ENCODE measurements at places on chromosomes 11 and 22.
A peak's percentile ranks its signal among the peaks of the same experiment; 100 is the strongest.

GRCh38 chr11:44813401-44813800 is 86.6 kb downstream of the TSPAN18 start:
- no peak for DNase-seq

- DNase-seq, result no peak
These were observed 1.8 kb upstream of the SNX19 start for GRCh38 chr11:130918081-130918480.

DNA sequence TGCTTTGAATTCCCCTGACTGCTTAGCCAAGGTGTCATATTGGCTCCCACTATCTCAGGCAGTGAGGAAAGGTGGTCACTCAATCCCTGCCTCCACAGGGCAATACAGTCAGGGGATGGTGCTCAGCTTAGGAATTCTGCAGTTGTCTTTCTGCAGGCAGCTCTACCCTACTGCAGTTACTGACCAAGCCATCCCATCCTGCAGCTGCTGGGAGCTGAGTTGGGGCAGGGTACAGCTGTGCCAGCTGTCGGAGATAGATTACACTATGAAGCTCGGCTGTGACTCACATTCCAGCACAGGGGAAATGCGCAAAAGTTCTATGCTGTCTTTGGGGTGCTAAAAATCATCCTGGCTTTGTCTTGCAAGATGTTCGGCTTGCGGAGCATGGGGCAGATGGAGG is 4.4 kb upstream of the DAGLA start:
- no peak for DNase-seq

GRCh38 chr11:58391879-58392278 is 14.8 kb downstream of the OR5B3 start:
- no peak for DNase-seq

DNA sequence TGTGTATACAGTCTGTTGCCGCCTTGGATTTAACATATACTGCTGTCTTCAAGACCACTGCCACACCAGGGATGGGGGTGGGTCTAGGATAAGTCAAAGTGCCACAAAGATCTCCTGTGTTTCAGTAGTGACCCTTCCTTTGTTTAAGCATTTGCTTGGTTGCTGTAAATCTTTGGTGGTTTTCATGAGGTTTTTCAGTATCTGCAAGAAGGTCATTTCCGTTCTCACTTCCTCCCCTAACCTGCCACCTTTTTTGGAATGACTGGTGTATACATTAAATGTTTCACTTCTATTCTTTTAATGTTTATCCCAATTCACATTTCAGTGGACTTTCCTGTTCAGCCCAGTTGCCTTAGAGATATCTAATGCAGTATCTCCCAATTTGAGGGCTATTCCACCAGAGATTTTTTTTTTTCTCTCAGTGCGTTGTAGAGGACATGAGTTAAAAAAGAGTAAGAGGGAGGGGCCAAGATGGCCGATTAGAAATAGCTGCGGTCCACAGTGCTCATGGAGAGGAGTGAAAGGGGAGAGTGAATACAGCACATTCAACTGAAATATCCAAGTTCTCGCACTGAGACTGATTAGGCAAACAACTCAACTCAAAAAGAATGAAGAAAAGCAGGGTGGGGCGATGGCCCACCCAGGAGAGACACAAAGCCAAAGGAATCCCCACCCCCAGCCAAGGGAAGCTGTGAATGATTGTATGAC is 43.2 kb downstream of the USP47 start:
- no peak for DNase-seq

- peak; percentile 27 for DNase-seq
These were observed 369 bp downstream of the DHCR7 start for GRCh38 chr11:71447791-71448256.

- DNase-seq, result peak; percentile 41
These were observed 43.6 kb upstream of the POU2AF1 start for GRCh38 chr11:111422494-111423249.

GRCh38 chr11:101487775-101488174 is 96.0 kb downstream of the TRPC6 start:
- DNase-seq, result no peak

DNA sequence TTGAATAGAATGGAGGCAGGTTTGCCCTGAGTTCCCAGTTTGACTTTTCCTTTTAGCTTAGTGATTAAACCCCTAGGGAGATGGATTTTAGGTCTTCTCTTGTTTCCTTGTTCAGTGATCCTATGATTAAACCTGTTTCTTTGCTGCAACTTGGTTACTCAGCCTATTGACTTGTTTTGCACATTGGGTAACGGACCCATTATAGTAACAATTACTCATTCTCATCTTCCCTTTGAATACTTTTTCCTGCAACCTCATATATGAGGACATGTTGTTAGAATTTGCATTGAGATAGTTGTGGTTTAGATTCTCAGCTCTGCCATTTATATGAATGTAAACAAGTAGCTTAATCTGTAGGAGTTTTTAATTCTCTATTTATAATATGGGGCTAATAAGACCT is 489.2 kb upstream of the CNTN5 start:
- DNase-seq, result no peak

DNA sequence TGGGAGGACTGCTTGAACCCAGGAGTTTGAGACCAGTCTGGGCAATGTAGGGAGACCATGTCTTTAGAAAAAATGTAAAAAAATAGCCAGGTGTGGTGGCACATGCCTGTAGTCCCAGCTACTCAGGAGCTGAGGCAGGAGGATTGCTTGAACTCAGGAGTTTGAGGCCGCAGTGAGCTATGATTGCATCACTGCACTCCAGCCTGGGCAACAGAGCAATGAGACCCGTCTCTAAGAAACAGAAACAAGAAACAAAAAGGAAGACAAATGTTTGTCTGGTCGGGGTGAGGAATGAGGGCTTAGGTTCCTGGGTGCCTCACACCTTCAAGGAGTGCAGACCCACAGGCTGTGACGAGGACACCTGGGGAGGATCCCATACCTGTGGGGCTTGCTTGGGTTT is 191.9 kb downstream of the CEP164 start:
- no peak for DNase-seq

DNA sequence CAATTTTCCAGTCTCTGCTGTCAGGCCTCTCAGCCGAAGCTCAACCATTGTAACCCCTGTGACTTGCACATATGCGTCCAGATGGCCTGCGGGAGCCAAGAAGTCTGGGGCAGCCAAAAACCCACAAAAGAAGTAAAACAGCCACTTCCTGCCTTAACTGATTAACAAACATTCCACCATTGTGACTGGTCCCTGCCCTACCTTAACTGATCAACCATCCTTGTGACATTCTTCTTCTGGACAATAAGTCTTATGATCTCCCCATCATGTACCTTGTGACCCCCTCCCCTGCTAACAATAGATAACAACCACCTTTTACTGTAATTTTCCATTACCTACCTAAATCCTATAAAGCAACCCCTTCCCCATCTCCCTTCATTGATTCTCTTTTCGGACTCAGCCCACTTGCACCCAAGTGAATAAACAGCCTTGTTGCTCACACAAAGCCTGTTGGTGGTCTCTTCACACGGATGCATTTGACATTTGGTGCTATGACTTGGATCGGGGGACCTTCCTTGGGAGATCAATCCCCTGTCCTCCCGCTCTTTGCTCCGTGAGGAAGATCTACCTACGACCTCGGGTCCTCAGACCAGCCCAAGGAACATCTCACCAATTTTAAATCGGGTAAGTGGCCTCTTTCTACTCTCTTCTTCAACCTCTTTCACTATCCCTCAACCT is 1.3 kb upstream of the NDUFC2 start:
- no peak for DNase-seq

DNA sequence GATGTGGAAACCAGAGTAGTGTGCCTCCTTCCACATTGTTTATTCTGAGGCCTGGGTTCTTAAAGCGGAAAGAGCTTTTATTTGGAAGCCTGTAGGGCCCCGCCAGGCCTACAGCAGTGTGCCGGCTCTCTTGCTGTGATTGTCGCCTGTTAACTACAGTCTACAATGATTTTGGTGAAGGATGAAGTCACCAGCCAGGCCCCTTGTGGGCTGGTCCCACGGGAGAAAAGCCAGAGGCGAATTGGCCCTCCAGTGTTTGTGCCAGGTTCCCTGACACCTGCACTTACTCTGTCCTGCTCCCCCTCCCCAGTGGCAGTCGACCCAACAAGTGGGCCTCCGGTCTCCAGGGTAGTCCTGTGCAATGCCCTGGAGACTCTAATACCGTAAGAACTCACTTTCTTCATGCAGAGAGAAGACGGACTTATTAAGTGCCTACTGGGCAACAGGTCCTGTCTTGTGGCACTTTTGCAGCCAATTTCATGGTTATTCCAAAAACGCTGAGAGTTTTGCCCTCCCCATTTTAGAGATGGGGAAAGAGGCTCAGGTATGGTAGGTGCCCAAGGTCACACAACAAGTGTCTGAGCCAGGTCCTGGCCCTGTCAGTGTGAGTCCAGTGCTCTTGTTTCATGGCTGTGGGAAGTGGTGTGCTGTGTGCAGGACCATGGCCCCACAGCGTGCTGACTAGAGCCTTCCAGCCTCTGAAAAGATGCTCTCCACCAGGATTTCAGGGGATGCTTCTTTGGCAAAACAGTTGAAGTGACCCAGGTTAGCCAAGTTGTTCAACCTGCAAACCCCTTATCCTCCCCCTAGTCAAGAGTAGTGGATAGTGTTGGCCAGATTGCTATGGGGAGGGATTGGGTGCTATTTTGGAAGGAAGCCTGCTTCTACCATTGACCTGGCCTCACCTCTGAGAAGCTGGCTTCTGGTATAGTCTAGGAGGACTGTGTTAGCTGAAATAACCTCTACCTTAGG is 1.4 kb downstream of the MICAL2 start:
- no peak for DNase-seq

- no peak for DNase-seq
These were observed 1.4 kb downstream of the DTX4 start for GRCh38 chr11:59173080-59173963.

DNA sequence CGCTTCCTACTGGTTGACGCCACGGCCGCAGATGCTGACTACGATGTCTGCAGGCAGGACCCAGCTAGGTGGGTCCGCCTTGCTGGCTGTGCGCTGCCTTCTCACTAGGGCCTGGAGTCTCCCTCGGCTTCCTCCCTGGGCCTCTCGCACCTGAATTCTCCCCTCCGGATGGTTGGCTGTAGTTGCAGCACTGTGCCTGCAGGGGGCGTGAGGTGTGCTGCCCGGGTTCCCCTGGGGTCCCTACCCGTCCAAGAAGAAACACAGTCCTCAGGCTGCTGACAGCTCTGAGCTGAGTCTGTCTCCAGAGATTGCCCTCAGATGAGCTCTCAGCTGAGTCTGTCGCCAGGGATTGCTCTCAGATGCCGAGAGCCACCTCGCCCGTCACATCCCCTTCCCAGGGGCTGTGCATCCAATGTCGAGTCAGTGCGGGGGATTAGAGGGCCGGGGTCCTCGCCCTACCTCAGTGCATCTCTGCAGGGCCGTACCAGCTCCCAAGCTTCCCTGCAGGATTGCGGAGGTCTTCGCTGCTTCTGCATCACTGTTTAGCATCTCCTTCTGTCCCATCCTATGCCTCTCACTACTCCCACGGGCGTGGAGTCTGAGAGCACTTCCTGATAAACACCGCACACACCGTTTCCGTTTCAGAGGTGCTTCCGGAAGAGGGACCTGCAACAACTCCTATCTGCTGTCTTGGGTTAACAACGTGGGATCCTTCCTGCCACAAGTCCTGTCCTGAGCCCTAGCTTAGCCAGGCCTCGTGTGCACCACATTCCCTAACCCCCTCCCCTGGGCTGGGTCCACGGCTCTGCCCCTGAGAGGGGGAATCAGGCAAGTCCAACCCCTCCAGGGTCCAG is 196.9 kb downstream of the CSNK2A3 start:
- peak; percentile 46 for DNase-seq

DNA sequence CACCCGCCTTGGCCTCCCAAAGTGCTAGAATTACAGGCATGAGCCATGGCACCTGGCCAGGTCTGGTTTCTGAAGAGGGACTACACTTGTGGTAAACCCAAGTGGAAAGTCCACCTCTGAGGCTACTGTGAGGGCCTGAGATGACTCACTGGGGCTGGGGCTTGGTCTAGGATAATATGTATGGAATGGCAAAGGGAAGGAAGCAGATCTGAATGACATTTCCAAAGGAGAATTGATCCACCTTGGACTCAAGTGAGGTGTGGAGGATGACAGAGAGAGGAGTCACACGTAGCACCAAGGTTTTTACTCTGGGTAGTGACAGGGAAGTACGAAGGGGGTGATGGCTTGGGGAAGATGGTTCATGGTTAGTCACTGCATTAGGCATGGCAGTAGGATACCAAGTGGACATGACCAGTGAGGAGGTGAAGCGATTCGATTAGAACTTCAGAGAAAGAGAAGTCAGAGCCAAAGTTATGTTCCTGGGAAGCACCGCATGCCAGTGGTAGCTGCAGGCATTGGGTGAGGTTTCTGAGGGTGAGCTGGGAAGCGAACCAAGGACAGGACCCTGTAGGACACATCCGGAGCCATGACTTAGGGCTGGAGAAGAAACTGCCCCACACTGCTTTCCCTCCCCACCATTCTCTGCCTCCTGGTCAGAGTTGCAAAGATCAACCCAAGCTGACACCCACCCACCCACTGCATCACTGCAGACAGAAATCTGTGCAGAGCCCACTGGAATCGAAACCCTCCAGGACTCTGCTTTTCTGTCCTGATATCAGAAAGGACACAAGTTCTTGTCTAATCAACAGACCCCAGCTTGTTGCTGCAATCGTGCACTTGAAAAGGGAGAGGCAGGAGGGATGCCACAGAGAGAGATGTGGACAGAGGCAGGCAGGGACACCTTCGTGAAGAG is 13.0 kb upstream of the BCL9L start:
- DNase-seq, result no peak

DNA sequence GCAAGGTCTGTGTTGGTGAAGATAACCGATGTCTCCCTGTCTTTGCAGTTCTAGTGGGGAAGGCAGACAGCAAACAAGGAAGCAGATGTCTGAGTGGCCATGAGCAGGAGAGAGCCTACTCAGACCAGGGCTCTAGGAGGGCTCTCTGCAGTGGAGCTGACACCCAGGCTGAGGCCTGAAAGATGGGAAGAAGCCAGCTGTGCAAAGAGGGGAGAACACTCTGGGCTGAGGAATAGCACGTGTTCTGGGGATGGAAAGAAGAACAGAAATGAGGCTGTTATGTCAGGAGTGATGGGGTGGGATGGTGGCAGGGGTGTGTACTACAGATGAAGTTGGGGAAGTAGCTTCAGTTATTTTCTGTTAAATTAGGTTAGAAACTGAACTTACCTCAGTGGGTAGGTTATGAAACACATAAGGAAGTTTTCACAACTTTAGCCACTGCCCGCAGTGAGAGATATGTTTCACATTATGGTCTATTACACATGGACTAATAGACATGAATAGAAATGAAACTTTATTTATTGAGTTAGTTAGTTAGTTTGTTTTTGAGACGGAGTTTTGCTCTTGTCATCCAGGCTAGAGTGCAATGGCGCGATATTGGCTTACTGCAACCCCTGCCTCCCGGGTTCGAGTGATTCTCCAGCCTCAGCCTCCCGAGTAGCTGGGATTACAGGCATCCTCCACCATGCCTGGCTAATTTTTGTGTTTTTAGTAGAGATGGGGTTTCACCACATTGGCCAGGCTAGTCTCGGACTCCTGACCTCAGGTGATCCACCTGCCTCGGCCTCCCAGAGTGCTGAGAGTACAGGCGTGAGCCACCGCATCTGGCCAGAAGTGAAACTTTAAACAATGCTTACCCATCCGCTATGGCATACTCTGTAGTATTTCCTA is 7.8 kb downstream of the DCPS start:
- DNase-seq, result no peak
